ENCODE measurements at places on chromosomes 13 and 19.

DNA sequence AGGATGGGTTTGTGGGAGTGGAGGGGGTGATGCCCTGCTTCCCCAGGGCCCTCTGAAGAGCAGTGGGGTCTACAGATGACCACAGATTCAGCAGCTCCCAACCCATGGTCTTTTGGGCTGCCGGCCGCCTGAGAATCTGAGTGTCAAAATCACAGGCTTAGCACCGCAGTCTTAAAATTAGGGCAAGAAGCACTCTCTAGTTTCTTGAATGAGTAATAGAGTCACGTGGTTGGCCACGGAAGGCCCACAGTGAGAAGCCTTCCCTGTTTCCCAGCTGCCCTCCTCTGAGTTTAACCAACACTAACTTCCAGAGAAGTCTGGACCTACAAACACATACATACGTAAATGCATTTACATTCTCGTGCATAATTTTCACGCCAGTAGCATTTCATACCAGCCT lies 5.2 kb downstream of the PRMT1 start:
- H3K36me3 ChIP-seq: peaks cover 53% of the 10 kb centered on the region
- no peak overlapping the region for H3K4me3 ChIP-seq
- DNase-seq: no peak
- no peak overlapping the region for H3K27ac ChIP-seq
- peaks cover 32% of the 10 kb centered on the region for H3K4me1 ChIP-seq
- no peaks in the 10 kb centered on the region for H3K27me3 ChIP-seq

GRCh38 chr19:49664171-49665035 lies 1.3 kb downstream of the IRF3 start:
- peak overlapping the region; percentile 78 for H3K4me3 ChIP-seq
- H3K27ac ChIP-seq: peak overlapping the region; percentile 93
- peaks cover 38% of the 10 kb centered on the region for H3K36me3 ChIP-seq
- DNase-seq: peak; percentile 88
- H3K27me3 ChIP-seq: no peaks in the 10 kb centered on the region
- H3K4me1 ChIP-seq: peaks cover 19% of the 10 kb centered on the region

GRCh38 chr13:27338816-27339215 lies 68.2 kb downstream of the RASL11A start:
- no peak for DNase-seq
- no peaks in the 10 kb centered on the region for H3K4me1 ChIP-seq
- H3K36me3 ChIP-seq: no peaks in the 10 kb centered on the region
- no peak overlapping the region for H3K27ac ChIP-seq
- no peak overlapping the region for H3K4me3 ChIP-seq

DNA sequence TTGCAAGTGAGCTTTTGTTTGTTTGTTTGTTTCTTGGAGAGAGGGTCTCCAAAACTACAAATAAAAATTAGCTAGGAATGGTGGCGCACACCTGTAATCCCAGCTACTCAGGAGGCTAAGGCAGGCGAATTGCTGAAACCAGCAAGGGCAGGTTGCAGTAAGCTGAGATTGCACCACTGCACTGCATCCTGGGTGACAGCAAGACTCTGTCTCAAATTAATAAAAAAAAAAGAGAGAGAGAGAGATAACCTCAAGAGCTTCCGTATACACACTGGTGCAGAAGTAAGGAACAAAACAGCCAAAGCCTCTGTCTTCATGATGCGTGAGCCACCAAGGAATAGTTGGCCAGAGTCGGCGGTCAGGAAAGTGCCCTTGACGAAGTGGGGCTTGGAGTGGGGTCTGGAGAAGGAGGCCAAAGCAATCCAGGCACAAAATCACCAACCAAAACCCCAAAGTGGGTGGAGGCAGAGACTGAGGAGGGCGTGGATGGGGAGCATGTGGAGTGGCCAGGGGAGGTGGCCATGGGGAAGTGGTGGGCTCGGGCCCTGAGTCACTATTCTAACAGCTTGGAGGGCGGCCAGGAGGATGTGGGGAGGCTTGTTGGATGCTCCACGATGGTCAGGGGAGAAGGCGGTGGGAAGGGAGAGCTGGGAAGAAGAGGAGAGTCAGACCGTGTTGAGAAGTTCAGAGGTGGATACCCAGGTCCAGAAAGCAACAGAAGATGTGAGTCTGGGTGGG lies 21.2 kb upstream of the TOMM40 start:
- H3K27me3 ChIP-seq: no peaks in the 10 kb centered on the region
- H3K4me1 ChIP-seq: no peaks in the 10 kb centered on the region
- H3K4me3 ChIP-seq: no peak overlapping the region
- peak; percentile 61 for DNase-seq
- peaks cover 68% of the 10 kb centered on the region for H3K36me3 ChIP-seq

DNA sequence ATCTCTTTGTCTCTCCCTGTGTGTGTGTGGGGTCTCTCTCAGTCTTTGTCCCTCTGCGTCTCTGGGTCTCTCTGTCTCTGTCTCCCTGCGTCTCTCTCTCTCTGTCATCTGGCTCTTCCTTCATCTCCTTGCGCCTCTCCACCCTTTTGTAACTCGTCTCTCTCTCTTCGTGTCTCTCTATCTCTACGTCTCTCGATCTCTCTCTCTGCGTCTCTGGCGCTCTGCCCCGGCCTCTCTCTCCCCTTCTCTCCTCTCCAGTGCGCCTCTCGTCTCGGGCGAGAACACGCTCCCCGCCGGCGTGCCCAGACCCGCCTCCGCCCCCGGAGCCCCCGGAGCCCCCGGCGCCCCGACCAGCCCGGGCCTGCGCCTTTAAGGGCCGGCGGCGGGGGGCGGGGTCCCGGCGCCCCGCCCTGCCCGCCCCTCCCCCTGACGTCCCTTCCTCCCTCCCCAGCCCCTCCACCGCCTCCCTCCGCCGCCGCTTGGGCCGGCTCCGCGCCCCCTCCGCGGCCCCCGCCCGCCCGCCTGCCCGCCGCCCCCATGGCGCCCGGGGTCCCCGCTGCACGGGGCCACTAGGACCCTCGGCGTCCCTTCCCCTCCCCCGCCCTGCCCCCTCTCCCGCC lies at the start of gene MARK4:
MARK4 (plus strand) TSS at position 440 of the 620 bp plus-strand sequence. CDS start 318 bp downstream, outside the sequence.
- H3K4me3 ChIP-seq: peak within 1 kb of the TSS; percentile 99
- no peaks in the 10 kb centered on the region for H3K27me3 ChIP-seq
- no peak for DNase-seq
- H3K36me3 ChIP-seq: no peaks in the 10 kb centered on the region

- no peak for DNase-seq
- H3K27ac ChIP-seq: no peak overlapping the region
These were observed 575.8 kb downstream of the DACH1 start for GRCh38 chr13:71290963-71291841.

GRCh38 chr19:29016926-29017760 lies 195.8 kb downstream of the UQCRFS1 start:
- H3K4me1 ChIP-seq: no peaks in the 10 kb centered on the region
- DNase-seq: no peak
- no peak overlapping the region for H3K4me3 ChIP-seq
- no peaks in the 10 kb centered on the region for H3K36me3 ChIP-seq
- no peak overlapping the region for H3K27ac ChIP-seq

DNA sequence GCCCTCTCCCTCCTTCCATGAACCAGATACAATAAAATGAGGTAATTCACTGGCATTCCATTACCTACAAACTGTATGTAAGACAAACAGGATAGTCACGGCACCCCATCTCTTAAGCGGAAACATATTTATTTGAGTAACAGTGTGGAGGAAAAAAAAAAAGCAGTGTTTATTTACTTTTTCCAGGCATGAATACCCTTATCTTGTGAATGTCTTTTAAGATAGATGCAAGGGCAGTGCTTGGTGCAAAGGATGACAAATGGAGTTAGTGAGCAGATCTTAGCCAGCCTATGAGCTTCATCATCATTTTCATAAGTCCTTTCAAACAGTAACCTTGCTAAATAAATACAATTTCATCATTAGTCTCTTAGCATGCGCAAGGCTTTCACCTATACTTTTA lies 1661.8 kb upstream of the SPRY2 start:
- H3K27me3 ChIP-seq: no peaks in the 10 kb centered on the region
- no peaks in the 10 kb centered on the region for H3K36me3 ChIP-seq
- DNase-seq: no peak
- no peak overlapping the region for H3K27ac ChIP-seq
- H3K4me1 ChIP-seq: no peaks in the 10 kb centered on the region

GRCh38 chr13:35460061-35460460 lies 16.4 kb downstream of the MAB21L1 start:
- no peaks in the 10 kb centered on the region for H3K36me3 ChIP-seq
- DNase-seq: no peak
- H3K4me1 ChIP-seq: no peaks in the 10 kb centered on the region
- H3K27ac ChIP-seq: no peak overlapping the region
- H3K4me3 ChIP-seq: no peak overlapping the region
- H3K27me3 ChIP-seq: no peaks in the 10 kb centered on the region

GRCh38 chr13:90798381-90798780 lies 549.1 kb upstream of the MIR17HG start:
- DNase-seq: no peak
- H3K27me3 ChIP-seq: no peaks in the 10 kb centered on the region
- H3K36me3 ChIP-seq: no peaks in the 10 kb centered on the region
- H3K27ac ChIP-seq: no peak overlapping the region

GRCh38 chr19:50377051-50377461 lies 799 bp downstream of the NR1H2 start:
- H3K4me1 ChIP-seq: peaks cover 8% of the 10 kb centered on the region
- peak; percentile 69 for DNase-seq
- peak overlapping the region; percentile 66 for H3K4me3 ChIP-seq
- H3K36me3 ChIP-seq: peaks cover 44% of the 10 kb centered on the region
- peak overlapping the region; percentile 92 for H3K27ac ChIP-seq

GRCh38 chr13:29664591-29664990 lies 69.1 kb upstream of the SLC7A1 start:
- no peak for DNase-seq
- H3K27me3 ChIP-seq: no peaks in the 10 kb centered on the region
- no peak overlapping the region for H3K27ac ChIP-seq
- H3K4me1 ChIP-seq: no peaks in the 10 kb centered on the region
- H3K4me3 ChIP-seq: no peak overlapping the region
- no peaks in the 10 kb centered on the region for H3K36me3 ChIP-seq

- no peaks in the 10 kb centered on the region for H3K36me3 ChIP-seq
- H3K27me3 ChIP-seq: no peaks in the 10 kb centered on the region
- H3K4me1 ChIP-seq: peaks cover 16% of the 10 kb centered on the region
- no peak overlapping the region for H3K27ac ChIP-seq
These were observed 3.1 kb downstream of the AKAP11 start for GRCh38 chr13:42275098-42275471.

DNA sequence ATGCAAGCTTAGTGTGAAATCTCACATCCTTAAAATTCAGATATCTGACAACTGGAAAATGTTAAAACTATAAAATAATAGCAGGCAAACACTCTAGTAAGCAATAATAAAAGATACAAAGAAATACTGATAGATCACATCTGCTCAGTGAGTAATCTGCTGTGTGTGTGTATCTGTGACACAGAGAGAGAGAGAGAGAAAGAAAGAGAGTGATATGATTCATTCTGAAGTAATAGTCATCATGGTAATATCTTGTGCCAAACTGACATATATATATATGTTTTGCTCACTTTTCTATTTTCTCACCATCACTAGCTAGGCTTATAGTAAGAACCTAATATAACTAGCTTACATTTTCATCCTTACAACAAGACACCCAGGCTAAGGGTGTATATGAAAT lies 288.0 kb upstream of the SLITRK6 start:
- no peaks in the 10 kb centered on the region for H3K27me3 ChIP-seq
- H3K27ac ChIP-seq: no peak overlapping the region
- H3K4me3 ChIP-seq: no peak overlapping the region
- H3K36me3 ChIP-seq: no peaks in the 10 kb centered on the region
- H3K4me1 ChIP-seq: no peaks in the 10 kb centered on the region
- DNase-seq: no peak

DNA sequence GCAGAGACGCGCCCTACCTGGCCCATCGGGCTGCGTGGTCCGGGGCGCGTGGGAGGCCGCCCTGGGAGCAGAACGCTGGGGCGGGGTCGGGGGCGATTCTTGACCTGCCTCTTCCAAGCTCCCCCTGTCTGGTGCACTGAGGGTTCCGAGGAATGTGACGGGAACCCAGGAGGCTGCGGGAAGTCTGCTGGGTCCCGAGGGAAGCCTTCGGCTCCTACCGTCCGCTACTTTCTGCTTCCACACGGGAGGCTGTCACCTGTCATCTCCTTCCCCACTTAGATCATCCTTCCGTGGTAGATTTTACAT lies 781 bp upstream of the SPRYD7 start:
- DNase-seq: no peak
- no peaks in the 10 kb centered on the region for H3K27me3 ChIP-seq
- no peaks in the 10 kb centered on the region for H3K36me3 ChIP-seq

DNA sequence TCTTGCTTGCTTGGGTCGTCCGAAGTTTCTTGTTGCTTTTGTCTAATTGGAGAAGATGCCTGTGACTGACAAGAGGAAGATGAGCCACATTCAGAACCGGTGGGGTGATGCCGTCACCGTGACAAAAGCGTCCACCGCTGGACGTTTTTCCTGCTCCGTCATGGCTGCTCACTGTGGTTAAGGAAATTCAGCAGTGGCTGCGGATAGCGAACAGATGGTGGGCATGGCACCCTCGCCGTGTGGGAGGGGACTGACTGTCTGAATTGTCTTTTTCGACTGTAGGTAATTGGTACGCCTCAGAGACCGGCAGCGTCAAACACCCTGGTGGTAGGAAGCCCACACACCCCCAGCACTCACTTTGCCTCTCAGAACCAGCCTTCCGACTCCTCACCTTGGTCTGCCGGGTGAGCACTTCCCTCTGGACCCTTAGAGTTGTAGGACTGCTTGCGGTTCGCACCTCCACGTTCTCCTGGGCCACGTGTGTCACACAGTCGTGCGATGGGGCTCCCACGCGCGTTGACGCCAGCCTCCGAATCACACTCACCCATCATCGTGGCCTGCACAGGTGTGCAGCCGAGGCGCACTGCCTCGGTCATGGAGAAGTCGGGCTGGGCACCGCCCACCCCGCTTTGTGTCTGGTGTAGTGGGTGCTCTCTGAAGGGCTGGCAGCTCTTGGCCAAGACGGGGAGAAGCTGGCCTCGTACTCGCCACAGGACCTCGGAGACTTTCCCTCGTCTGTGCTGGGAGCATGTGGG lies 26.5 kb downstream of the ATP4B start:
- H3K27me3 ChIP-seq: no peaks in the 10 kb centered on the region
- no peak for DNase-seq
- peaks cover 61% of the 10 kb centered on the region for H3K36me3 ChIP-seq
- no peaks in the 10 kb centered on the region for H3K4me1 ChIP-seq
- H3K27ac ChIP-seq: no peak overlapping the region
